Chondrocyte (in vitro differentiated cells): ENCODE measurements at places on chromosomes 1 and 21. TPM values are rescaled to one million over a fixed set of nuclear protein-coding genes. Genes with fewer than 3 reads are reported as not detected.

GRCh38 chr1:225909477-225909876 lies 14.6 kb downstream of the PYCR2 start:
- no peak for DNase-seq

DNA sequence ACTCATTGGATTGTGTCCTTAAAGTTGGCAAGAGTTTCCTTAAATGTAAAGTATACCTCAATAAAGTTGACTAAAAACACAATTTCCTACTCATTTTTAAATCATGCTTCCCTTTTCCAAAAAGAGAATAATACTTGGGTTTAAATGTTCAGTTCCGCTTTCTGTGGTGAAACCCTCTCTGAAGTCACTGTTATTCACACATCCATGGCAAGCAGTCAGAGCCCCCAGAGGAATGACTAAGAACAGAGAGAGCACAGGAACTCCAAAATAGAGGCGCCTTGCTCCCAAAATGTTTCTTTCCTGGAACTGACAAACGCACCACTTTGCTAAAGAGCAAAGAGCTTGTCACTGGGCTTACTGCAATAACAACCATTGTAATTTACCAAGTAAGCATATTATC lies 142.5 kb downstream of the TIAM1 start:
- no peak for DNase-seq

- no peak for DNase-seq
These were observed 1.7 kb downstream of the COP1 start for GRCh38 chr1:176205332-176205914.

GRCh38 chr1:36851087-36851486 lies 183.2 kb downstream of the GRIK3 start:
- DNase-seq: no peak

Gene SNRNP40
- 32.3 to 39.0 TPM (median 34.3 TPM) in 3 replicates for total RNA-seq

Gene RHEX
- total RNA-seq: not detected in 3 replicates

Gene SORT1
- total RNA-seq: 84.1 to 107 TPM (median 107 TPM) in 3 replicates

Gene KRTAP21-1
- total RNA-seq: not detected in 3 replicates

GRCh38 chr1:91783423-91784170 lies 102.4 kb downstream of the TGFBR3 start:
- DNase-seq: no peak

- no peak for DNase-seq
These were observed 261.5 kb downstream of the SMYD3 start for GRCh38 chr1:246245541-246245940.

- DNase-seq: no peak
These were observed 3.8 kb downstream of the LCA5L start for GRCh38 chr21:39441502-39442475.

DNA sequence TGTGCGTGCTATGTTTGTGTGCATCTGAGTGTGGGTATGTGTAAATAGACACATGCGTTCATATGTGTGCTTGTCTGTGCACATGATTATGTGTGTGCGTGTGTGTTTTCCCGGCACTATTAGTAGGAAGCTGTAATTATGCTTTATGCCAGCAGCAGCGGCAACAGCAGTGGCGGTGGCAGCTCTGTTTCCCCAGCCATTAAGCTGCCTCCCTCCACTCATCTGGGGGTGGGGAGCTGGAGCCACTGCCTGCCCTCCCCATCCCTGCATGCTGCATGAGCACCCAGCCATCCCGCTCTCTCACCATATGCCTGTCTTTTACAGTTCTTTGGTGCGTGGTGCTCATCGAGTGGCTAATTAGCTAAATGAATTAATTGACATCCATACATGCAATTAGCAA lies 30.5 kb upstream of the ACOT11 start:
- no peak for DNase-seq

DNA sequence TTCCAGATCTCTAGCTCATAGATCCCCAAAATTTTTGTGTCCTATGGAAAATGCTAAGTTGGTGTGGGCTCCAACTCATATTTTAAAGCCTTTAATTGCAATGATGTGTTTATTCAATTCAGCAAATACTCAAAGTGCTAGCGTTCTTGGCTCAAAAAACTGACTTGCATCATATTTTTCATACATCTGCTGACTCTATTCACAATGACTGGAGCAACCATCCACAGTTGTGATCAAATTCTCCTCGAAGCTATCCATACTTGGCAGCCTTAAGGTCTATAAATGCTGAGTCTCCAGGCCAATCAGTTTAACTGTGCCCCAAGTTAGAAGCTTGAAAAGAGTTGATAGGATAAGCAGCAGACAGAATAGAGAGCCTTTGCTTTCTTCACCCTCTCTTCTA lies 2.9 kb upstream of the ATP1A1 start:
- no peak for DNase-seq

DNA sequence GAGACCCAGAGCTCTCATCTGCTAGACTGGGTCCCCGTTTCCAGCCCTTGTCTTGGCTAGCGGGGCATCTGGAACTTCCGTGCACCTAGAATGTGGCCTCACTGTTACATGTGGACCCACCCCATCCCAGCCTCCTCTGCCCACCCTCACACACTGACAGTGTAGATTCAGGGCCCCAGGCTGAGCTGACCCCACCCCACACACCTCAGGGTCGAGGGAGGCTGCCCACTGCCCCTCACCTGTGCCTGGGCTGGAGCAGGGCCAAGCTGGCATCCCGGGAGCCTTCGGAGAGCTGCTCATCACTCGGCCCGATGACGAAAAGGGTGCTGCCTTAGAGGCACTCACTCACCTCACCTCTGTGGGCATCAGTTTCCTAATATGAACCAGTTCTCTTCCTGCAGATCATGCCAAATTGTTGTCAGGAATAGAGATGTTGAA lies 11.1 kb downstream of the ACOT11 start:
- peak; percentile 73 for DNase-seq

Gene AQP10
- not detected in 3 replicates for total RNA-seq

Gene CCDC24
- total RNA-seq: 5.4 to 6.8 TPM (median 6.3 TPM) in 3 replicates

Gene IGSF9
- not detected in 3 replicates for total RNA-seq

Gene EVA1B
- 55.7 to 88.4 TPM (median 85.2 TPM) in 3 replicates for total RNA-seq

DNA sequence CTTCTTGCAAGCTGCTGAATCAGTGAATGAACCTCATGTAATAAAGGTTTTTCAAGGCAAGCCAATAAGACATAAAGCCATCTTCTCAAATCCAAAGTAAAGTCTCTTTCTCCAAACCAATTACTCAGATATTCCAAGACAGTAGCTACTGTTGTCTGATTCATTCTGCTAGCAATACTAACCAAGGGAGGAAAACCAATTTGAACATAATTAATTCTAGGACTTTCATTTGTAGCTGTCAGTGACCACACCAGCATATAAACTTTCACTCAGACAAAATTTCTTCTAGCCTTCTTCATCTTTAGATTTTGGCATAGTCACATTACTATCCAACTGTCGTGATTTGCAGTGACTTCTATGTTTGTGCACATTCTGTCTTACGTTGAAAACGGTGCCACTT lies 10.5 kb upstream of the INTS3 start:
- DNase-seq: no peak
